Vagina (tissue), 2 donors: ENCODE measurements at places on chromosomes 6 and 20. TPM values are rescaled to one million over a fixed set of nuclear protein-coding genes. Genes with fewer than 3 reads are reported as not detected.

OR2J3 gene
- not detected for total RNA-seq

PAK1IP1 gene
- 8.8 TPM for total RNA-seq

SMIM28 gene
- total RNA-seq = not detected

FILIP1 gene
- total RNA-seq = 3.2 TPM

PPP1R16B gene
- 6.4 TPM for total RNA-seq

SYTL3 gene
- 10.8 TPM for total RNA-seq

SRMS gene
- not detected for total RNA-seq

TAAR9 gene
- not detected for total RNA-seq
